NCI-H1436 treated with DMSO at 0.1 percent for 48 hours (cell line): ENCODE measurements at places on chromosomes 3 and 15.

DNA sequence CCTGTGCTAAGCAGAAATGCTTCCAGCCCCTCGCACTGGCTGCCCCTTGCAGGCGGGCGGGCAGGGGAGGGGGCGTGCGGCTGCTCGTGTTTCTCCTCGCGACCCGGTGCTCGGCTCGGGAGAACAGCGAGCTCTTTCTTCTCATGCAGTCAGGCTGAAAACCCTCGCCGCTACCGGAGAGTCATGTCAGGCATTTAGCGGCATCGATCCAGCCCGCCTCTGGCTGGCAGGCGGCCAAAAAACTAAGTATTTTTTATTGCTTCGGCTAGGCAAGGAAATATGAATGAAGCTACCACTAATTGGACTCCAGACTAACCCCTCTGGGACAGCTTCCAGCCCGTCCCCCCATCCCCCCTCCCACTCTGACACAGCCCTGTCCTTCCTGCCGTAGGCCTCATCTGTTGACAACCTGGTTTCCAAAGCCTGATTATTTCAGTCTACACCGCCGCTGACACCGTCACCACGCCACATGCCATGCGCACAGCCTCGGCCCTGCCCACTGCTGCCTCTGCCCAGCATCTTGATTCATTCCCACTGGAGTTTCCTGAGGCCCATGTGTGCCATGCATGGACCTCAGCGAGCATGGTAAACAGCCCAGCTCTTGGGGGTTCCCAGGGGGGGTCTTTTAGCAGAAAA is 35.3 kb downstream of the TLE3 start:
- DNase-seq, result peak; percentile 88

GRCh38 chr3:160044121-160044520 is 55.5 kb downstream of the IL12A start:
- DNase-seq, result no peak

GRCh38 chr3:6439226-6439625 is 421.7 kb upstream of the GRM7 start:
- DNase-seq, result no peak

- DNase-seq, result no peak
Observed at GRCh38 chr3:146655333-146655996, 50.3 kb upstream of the PLSCR5 start.

- DNase-seq, result no peak
Observed at GRCh38 chr3:184537885-184538665, 23.5 kb upstream of the EPHB3 start.

DNA sequence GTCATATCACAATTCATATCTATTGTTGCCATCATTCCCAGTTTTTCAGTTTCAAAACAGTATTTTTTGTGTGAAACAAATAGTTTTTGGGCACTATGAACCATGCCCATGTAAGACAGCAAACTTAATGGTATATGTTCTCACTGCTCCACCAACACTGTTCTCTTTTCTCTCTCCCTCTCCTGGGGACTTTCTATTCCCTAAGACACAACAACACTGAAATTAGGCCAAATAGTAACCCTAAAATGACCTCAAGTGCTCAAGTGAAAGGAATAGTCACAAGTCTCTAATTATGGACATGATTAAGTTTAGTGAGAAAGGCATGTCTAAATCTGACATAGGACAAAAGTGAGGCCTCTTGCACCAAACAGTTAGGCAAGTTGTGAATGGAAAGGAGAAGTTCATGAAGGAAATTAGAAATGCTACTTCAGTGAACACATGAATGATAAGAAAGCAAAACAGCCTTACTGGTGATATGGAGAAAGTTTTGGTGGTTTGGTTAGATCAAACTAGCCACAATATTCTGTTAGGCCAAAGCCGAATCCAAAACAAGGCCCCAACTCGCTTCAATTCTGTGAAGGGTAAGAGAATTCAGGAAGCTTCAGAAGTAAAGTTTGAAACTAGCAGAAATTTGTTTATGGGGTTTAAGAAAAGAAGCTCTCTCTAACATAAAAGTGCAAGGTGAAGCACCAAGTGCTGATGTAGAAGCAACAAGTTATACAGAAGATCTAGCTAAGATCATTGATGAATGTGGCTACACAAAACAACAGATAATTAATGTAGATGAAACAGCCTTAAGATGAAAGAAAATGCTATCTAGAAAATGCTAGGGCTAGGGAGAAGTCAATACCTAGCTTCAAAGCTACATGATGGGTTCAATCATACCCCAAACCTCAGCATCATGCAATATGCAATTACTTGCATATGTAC is 104.2 kb downstream of the CBLB start:
- DNase-seq, result no peak

DNA sequence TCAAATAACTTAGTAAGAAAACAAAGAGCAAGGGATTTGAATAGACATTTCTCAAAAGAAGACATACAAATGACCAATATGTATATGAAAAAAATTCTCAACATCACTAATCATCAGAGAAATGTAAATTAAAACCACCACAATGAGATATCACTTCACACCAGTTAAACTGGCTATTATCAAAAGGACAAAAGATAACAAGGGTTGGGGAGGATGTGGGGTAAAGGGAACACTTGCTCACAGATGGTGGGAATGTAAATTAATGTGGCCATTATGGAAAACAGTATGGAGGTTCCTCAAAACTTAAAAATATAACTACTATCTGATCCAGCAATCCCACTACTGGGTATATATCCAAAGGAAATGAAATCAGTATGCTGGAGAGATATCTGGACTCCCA is 46.0 kb upstream of the RYK start:
- no peak for DNase-seq

DNA sequence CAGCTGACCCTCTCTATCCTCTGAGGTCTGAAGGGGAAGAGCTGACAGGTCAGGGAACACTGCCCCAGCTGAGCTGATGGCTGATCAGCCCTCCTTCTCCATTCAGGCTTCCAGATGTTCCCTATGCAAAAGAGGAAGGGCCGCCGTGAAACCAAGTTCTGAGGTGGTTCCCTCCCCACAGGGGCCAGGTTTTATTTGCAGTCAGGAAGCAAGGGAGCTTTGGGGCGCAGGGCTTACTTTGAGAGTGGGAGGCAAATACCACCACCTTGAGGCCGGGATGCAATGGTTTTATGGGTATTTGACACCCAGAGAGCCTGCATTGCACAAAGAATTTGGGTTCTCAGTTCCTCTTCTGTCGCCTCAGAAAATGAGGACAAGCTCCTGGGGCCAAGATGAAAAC is 186.9 kb downstream of the ARRDC4 start:
- DNase-seq, result no peak
